ENCODE measurements at places on chromosomes 2 and 18. TPM values are rescaled to one million over a fixed set of nuclear protein-coding genes. Genes with fewer than 3 reads are reported as not detected.

PPP1R1C gene
- total RNA-seq = not detected

LYG1 gene
- total RNA-seq = 0.36 TPM

CD8B2 gene
- not detected for total RNA-seq

STAT4 gene
- 53.9 TPM for total RNA-seq

SULT1C4 gene
- not detected for total RNA-seq

- no peaks in the 10 kb centered on the region for H3K27me3 ChIP-seq
- no peak overlapping the region for H3K4me3 ChIP-seq
- no peak for DNase-seq
- H3K36me3 ChIP-seq = peaks cover 1% of the 10 kb centered on the region
- H3K27ac ChIP-seq = no peak overlapping the region
Measured at GRCh38 chr2:229974266-229974665, 52.0 kb downstream of the FBXO36 start.

- H3K27me3 ChIP-seq = peaks cover 12% of the 10 kb centered on the region
- H3K4me3 ChIP-seq = no peak overlapping the region
- no peak overlapping the region for H3K27ac ChIP-seq
- H3K36me3 ChIP-seq = no peaks in the 10 kb centered on the region
Measured at GRCh38 chr2:128438586-128438985, 119.9 kb upstream of the HS6ST1 start.

- H3K27me3 ChIP-seq = no peaks in the 10 kb centered on the region
- H3K27ac ChIP-seq = no peak overlapping the region
- no peaks in the 10 kb centered on the region for H3K4me1 ChIP-seq
- no peak for DNase-seq
- no peaks in the 10 kb centered on the region for H3K36me3 ChIP-seq
Measured at GRCh38 chr2:23629772-23630480, 244.9 kb downstream of the KLHL29 start.

DNA sequence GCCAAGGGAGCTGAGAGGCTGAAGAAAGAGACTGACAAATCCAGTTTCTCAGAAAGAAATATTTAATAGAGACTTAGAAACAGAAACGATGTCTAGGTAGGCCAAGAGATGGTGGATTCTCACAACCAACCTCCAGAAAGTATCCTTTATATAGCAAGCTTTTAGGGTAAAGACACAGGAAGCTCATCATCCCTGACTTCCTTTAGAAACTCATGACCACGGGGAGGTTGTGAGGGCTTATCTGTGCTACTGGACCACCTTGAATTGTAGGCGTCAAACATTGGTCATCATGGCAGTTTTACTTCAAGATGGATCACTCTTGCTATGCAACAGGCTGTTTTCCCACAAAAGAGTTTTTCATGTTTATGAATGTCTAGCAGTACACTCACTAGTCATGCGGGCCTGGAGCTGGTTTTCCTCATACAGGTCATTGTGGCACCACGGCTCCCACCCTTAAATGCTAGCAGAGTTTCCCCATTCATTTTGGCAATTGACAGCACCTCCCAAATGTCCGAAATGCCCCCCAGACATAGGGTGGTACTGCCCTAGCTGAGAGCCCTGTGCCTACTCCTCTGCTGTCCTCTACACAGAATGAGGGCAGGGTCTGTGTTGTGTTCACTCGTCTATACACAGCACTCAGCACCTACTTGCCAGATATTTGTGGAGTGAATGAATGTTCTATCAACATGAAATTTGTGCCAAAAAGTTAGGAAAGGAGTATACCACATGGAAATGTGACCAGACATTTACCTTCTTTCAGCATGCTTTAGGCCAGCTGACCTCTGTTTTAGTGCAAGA, 89.0 kb downstream of the TMEM247 start:
- no peaks in the 10 kb centered on the region for H3K27me3 ChIP-seq
- DNase-seq = no peak
- no peak overlapping the region for H3K27ac ChIP-seq
- no peaks in the 10 kb centered on the region for H3K36me3 ChIP-seq
- H3K4me3 ChIP-seq = no peak overlapping the region

GRCh38 chr2:60634438-60634837, 81.0 kb upstream of the BCL11A start:
- no peak for DNase-seq
- H3K27me3 ChIP-seq = no peaks in the 10 kb centered on the region
- H3K27ac ChIP-seq = no peak overlapping the region
- no peaks in the 10 kb centered on the region for H3K4me1 ChIP-seq

- no peaks in the 10 kb centered on the region for H3K36me3 ChIP-seq
- no peaks in the 10 kb centered on the region for H3K4me1 ChIP-seq
- no peak overlapping the region for H3K4me3 ChIP-seq
- H3K27me3 ChIP-seq = no peaks in the 10 kb centered on the region
Measured at GRCh38 chr2:106789185-106789584, 96.8 kb downstream of the ST6GAL2 start.

- H3K4me3 ChIP-seq = no peak overlapping the region
- no peak for DNase-seq
- H3K27ac ChIP-seq = no peak overlapping the region
- no peaks in the 10 kb centered on the region for H3K4me1 ChIP-seq
Measured at GRCh38 chr2:162524192-162524591, 180.3 kb downstream of the GCA start.

DNA sequence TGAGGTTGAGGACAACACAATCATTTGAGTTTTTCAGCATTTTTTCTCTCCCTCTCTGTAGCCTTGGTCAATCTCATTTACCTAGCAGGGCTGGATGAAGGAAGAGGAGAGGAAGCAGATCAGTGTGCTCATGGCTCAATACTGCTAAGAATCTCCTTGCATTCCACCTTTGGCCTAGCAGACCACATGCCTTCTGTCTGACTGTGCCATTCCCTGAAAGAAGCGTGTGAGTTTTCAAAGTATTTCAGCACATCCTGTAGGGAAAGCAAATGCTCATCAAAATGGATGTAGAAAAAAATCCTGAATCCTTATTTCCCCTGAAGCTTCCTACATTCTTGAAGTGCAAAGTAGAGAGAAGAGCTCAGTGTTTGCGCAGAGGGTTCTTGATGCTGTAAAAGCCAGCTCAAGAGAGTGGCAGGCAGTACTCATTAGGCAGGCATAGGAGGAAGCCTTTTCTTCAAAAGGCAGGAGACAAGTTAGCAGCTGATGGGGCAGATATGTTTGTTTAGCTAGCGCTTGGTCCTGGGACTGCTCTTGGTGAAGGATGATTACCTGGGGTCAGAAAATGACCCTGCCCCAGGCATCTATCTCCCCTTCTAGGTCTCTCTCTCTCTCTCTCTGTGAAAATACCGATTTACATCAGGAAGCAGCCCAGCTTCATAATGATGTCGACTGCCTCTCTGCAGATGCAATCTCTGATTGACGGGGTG, 14.4 kb upstream of the PIK3C3 start:
- H3K4me1 ChIP-seq = peaks cover 7% of the 10 kb centered on the region
- H3K27ac ChIP-seq = no peak overlapping the region
- no peaks in the 10 kb centered on the region for H3K36me3 ChIP-seq
- H3K4me3 ChIP-seq = no peak overlapping the region
- H3K27me3 ChIP-seq = peaks cover 36% of the 10 kb centered on the region

DNA sequence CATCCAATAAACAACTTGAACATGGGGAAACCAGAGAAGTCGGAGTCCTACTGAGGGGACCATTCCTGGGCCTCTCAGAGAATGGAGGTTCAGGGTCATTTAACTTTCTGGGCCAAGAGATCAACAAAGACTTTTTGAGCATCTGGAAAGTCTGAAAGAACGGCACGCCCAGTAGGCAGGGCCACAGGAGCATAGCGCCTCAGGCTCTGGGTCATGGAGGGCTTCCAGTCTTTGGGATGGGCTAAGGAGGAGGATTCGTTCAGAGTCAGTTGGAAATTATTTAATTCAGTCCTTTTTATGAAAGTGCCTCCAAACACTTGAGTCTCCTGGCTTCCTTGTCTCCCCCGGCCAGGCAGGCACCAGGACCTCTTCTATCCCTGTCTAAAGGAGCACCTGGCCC, 101.1 kb upstream of the GLI2 start:
- no peaks in the 10 kb centered on the region for H3K36me3 ChIP-seq
- no peaks in the 10 kb centered on the region for H3K4me1 ChIP-seq
- no peak overlapping the region for H3K27ac ChIP-seq

- no peak overlapping the region for H3K4me3 ChIP-seq
- H3K27ac ChIP-seq = no peak overlapping the region
- no peaks in the 10 kb centered on the region for H3K36me3 ChIP-seq
- DNase-seq = no peak
- H3K27me3 ChIP-seq = peaks cover 21% of the 10 kb centered on the region
Measured at GRCh38 chr2:219302412-219302968, 6.7 kb downstream of the PTPRN start.

- H3K27me3 ChIP-seq = peaks cover 30% of the 10 kb centered on the region
- H3K36me3 ChIP-seq = no peaks in the 10 kb centered on the region
- H3K4me1 ChIP-seq = peaks cover 11% of the 10 kb centered on the region
- no peak overlapping the region for H3K27ac ChIP-seq
- peak overlapping the region; percentile 45 for H3K4me3 ChIP-seq
Measured at GRCh38 chr2:232502911-232503808, 15.5 kb upstream of the ECEL1 start.

DNA sequence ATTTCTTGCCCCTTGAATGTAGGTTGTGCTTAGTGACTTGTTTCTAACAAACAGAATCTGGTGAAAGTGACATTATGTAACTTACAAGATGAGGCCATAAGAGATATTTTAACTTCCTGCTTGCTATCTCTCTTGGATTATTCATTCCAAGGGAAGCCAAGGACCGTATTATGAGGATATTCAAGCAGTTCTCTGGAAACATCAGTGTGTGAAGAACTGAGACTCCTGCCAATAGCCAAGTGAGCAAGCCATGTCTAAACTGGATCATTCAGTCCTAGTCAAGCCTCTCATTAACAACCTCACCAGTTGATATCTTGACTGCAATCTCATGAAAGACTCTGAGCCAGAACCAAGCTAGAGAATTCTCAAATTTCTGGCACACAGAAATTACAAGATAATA, 765.1 kb upstream of the SLC8A1 start:
- DNase-seq = no peak
- no peaks in the 10 kb centered on the region for H3K27me3 ChIP-seq
- no peak overlapping the region for H3K4me3 ChIP-seq
- H3K27ac ChIP-seq = no peak overlapping the region
- H3K4me1 ChIP-seq = no peaks in the 10 kb centered on the region
- no peaks in the 10 kb centered on the region for H3K36me3 ChIP-seq

GRCh38 chr2:27903649-27904404, 13.3 kb downstream of the BABAM2 start:
- peaks cover 52% of the 10 kb centered on the region for H3K4me1 ChIP-seq
- H3K27ac ChIP-seq = no peak overlapping the region
- H3K4me3 ChIP-seq = no peak overlapping the region
- H3K36me3 ChIP-seq = peaks cover 15% of the 10 kb centered on the region
- no peaks in the 10 kb centered on the region for H3K27me3 ChIP-seq
- DNase-seq = no peak

DNA sequence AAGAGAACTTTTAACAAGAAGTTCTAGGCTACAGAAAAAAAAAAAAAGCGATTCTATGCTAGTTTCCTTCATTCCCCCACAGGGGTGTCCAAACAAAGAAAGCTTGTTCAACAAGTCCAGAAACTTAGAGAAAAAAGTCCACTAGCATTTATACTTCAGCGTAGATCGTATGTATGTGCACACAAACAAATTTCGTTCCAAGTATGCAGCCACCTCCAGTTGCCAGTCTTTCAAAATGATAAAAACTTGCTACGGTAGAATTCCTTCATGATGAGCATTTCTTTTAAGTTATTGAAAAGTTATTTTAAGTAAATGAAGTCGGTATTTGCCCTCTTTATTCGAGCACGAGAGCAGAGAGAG, 3.7 kb upstream of the OTX1 start:
- DNase-seq = no peak
- peaks cover 12% of the 10 kb centered on the region for H3K36me3 ChIP-seq
- peaks cover 58% of the 10 kb centered on the region for H3K27me3 ChIP-seq
- H3K27ac ChIP-seq = no peak overlapping the region
- H3K4me1 ChIP-seq = peaks cover 34% of the 10 kb centered on the region
- peak overlapping the region; percentile 29 for H3K4me3 ChIP-seq

DNA sequence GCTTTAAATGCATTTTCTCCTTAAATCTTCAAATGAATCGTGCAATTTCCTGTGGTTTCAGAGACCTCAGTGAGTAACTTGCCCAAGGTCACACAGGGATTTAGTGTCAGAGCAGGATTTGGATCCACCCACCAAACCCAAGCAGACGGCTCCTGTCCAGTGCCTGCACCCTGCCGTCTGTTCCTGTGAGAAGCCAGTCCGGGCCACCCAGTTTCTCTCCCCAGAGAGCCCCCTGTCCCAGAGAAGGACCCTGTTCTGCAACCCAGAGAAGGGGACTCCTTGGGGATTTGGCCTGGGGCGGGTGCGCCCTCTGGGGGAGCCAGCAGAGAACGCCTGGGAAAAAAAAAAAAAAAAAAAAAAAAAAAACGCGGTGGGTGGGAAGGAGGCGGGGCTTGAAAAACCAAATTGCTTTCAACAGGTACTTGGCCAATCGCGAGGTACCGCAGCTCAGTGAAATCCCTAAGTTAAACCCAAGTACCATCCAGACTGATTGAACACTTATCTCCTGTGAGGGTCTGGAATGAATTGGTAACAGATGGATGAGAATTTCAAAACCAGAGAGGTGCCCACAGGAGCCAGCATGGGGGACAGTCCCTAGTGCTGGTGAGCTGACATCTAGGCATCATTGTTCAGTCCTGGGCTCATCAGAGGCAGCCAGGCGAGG, 30.9 kb upstream of the REEP1 start:
- H3K36me3 ChIP-seq = peaks cover 5% of the 10 kb centered on the region
- H3K4me3 ChIP-seq = peak overlapping the region; percentile 66
- H3K27ac ChIP-seq = peak overlapping the region; percentile 64
- H3K4me1 ChIP-seq = peaks cover 48% of the 10 kb centered on the region

DNA sequence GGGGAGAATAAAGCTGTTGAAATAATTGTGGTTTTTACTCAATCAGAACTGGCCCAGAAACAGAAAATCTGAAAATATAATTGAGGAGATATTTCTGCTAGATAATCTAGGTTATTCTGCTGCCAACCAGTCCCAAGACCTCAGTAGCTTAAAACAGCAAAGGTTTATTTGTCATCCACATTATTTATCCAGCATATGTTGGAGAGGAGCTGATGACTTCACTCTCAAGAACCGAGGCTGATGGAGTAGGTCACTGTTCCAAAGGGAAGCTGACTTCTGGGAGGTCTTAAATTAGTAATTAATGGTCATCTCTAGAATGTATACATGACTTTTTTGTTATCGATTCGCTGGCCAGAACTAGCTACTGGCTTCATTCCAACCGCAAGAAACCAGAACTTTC, 124.8 kb upstream of the CTNNA2 start:
- no peak overlapping the region for H3K27ac ChIP-seq
- no peaks in the 10 kb centered on the region for H3K36me3 ChIP-seq
- no peak overlapping the region for H3K4me3 ChIP-seq
- H3K27me3 ChIP-seq = no peaks in the 10 kb centered on the region
- H3K4me1 ChIP-seq = no peaks in the 10 kb centered on the region

All from activated naive CD4-positive, alpha-beta T cell treated with anti-CD3 and anti-CD28 coated beads for 36 hours (primary cell).